ENCODE measurements at places on chromosomes 2 and 18.

- DNase-seq = no peak
- H3K36me3 ChIP-seq = no peaks in the 10 kb centered on the region
- H3K27ac ChIP-seq = no peak overlapping the region
- H3K4me1 ChIP-seq = peaks cover 7% of the 10 kb centered on the region
These were observed 48.9 kb upstream of the IL1RL1 start for GRCh38 chr2:102262216-102263129.

DNA sequence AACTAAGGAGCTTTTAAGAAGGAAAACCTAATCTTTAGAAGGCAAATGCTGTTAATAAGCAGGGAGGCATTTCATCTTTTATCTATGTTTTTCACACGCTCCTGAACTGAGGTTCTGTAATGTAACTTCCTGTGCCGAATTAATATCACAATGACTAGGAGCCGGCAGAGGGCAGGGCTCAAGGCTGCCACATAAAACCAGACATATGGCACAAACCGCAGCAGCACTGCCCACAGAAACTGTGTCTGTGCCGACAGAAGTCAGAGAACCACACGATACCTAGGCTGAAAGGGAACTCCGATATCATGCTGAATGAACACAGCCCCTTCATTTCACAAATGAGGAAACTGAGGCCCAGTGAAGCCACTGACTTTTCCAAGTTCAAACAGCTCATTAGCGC is 112.1 kb downstream of the EIPR1 start:
- no peaks in the 10 kb centered on the region for H3K36me3 ChIP-seq
- no peak for DNase-seq
- H3K4me3 ChIP-seq = no peak overlapping the region
- H3K27ac ChIP-seq = no peak overlapping the region
- H3K27me3 ChIP-seq = no peaks in the 10 kb centered on the region

DNA sequence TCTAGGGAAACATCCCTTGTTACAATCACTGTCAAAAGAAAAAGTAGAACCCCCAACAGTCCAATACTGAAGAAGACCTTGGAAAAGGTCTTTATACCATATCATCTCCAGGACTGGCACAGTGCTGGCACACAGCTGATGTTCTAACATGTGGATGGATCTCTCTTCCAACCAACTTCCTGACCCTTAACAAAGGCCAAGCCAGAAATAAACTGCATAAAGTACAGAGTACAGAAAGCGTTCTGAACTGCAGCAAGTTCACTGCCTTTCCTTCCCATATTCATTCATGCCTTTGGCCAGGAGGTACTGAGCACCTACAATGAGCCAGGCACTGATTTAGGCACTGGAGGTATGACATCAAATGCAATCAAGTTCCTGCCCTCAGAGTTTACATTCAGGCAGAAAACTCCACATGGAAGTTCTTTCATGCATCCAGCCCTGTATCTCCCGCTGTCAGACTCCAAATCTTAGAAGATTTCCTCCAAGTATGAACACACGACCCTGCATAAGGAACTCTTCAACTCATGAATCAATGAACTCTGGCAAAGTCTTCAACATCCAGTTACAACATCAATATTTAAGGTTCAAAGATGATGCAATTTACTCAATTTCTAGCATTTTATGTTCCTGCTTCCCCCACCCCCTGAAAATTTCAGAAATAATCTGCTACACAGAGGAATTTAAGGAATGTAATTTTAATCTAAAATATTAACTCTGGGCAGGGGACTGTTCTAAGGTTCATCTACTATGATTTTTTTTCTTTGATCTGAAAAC is 33.8 kb downstream of the ACVR1 start:
- H3K27me3 ChIP-seq = no peaks in the 10 kb centered on the region
- no peak overlapping the region for H3K27ac ChIP-seq
- H3K36me3 ChIP-seq = no peaks in the 10 kb centered on the region
- DNase-seq = no peak
- peaks cover 29% of the 10 kb centered on the region for H3K4me1 ChIP-seq

- no peak overlapping the region for H3K27ac ChIP-seq
- no peaks in the 10 kb centered on the region for H3K4me1 ChIP-seq
- no peak overlapping the region for H3K4me3 ChIP-seq
These were observed 66.1 kb downstream of the COLEC12 start for GRCh38 chr18:434410-434809.

- no peak overlapping the region for H3K4me3 ChIP-seq
- no peaks in the 10 kb centered on the region for H3K36me3 ChIP-seq
- H3K27me3 ChIP-seq = peaks cover 54% of the 10 kb centered on the region
- no peak for DNase-seq
- no peak overlapping the region for H3K27ac ChIP-seq
These were observed 168.7 kb upstream of the SKOR2 start for GRCh38 chr18:47420130-47420529.

DNA sequence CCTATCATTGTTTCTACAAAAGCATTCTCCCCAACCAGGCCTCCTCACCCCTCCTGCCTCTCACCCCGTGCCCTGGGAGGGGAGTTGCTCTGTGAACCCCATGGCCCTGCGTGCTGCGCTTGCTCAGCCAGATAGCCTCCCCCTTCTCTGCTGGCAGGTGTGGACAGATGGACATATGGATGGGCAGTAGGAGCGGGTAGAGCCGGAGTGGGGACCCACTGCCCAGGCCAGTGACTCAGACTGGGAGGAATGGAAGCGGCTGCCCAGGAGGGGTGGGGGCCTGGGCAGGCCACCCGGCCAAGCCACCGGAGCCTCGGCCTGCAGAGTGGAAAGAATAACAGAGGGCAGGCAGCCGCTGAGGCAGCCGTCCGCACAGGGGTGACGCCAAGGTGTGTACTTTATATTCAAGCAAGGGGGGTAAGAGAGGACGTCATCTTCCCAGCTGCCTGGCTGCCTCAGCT is 8.7 kb downstream of the CYP26B1 start:
- H3K27me3 ChIP-seq = no peaks in the 10 kb centered on the region
- no peaks in the 10 kb centered on the region for H3K36me3 ChIP-seq
- no peak for DNase-seq
- no peak overlapping the region for H3K4me3 ChIP-seq
- peaks cover 6% of the 10 kb centered on the region for H3K4me1 ChIP-seq

GRCh38 chr2:73907840-73908452 is 15.1 kb downstream of the ACTG2 start:
- no peaks in the 10 kb centered on the region for H3K36me3 ChIP-seq
- H3K4me1 ChIP-seq = no peaks in the 10 kb centered on the region
- H3K27ac ChIP-seq = no peak overlapping the region
- DNase-seq = peak; percentile 57
- no peaks in the 10 kb centered on the region for H3K27me3 ChIP-seq

DNA sequence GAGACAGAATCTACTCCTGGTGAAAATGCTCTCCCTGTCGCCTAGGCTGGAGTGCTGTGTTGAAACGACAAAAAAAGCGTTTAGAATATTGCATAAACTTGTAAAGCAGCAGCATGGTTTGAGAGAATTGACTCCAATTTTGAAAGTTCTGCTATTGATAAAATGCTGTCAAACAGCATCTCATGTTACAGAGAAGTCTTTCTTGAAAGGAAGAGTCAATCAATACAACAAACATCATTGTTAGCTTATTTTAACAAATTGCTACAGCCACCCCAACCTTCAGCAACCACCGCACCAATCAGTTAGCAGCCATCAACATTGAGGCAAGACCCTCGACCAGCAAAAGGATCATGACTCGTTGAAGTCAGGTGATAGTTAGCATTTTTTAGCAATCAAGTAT is 6.9 kb downstream of the C2orf76 start:
- H3K36me3 ChIP-seq = no peaks in the 10 kb centered on the region
- no peak overlapping the region for H3K4me3 ChIP-seq
- peaks cover 6% of the 10 kb centered on the region for H3K4me1 ChIP-seq
- no peak for DNase-seq

GRCh38 chr2:55235724-55236538 is 3.4 kb downstream of the RPS27A start:
- peak; percentile 4 for DNase-seq
- H3K4me3 ChIP-seq = no peak overlapping the region
- no peak overlapping the region for H3K27ac ChIP-seq
- H3K36me3 ChIP-seq = peaks cover 77% of the 10 kb centered on the region
- peaks cover 5% of the 10 kb centered on the region for H3K4me1 ChIP-seq
- no peaks in the 10 kb centered on the region for H3K27me3 ChIP-seq

DNA sequence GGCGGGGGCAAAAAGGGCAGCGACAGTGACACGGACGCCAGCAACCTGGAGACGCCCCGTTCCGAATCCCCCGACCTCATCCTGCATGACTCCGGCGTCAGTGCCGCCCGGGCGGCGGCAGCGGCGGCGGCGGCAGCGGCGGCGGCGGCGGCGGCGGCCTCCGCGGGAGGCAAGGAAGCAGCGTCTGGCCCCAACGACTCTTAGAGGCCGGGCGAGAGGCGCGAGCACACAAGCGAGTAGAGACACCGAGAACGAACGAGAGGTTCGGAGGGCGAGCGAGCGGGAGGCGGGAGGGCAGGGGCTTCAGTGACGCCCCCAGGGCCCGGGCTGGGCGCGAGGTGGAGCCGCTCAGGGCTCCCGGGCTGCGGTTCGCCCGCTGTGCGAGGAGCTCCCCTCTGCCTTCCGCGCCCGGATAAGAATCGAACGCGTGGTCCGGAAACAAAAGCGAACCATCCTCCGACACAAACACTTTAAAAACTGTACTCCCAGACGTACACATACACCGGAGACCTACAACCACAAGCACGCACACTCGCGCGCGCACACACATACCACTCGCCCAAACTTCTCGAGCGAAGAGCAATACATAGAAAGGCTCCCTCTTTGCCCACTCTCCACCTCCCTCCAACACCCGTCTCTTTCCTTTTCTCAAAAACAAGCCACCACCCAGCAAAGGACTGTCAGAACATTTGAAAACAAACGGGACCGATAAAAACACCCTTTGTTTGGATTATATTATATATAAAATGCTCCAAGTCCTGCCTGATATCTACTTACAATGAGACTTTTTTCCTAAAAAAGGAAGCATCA is 2.8 kb downstream of the SP9 start:
- no peak overlapping the region for H3K27ac ChIP-seq
- H3K4me1 ChIP-seq = peaks cover 5% of the 10 kb centered on the region
- H3K27me3 ChIP-seq = no peaks in the 10 kb centered on the region
- peak overlapping the region; percentile 73 for H3K4me3 ChIP-seq
- no peaks in the 10 kb centered on the region for H3K36me3 ChIP-seq

GRCh38 chr18:2966560-2966959 is 46.4 kb downstream of the LPIN2 start:
- H3K27me3 ChIP-seq = no peaks in the 10 kb centered on the region
- H3K4me3 ChIP-seq = no peak overlapping the region
- no peak for DNase-seq
- H3K27ac ChIP-seq = no peak overlapping the region

GRCh38 chr2:38224181-38224580 is 148.2 kb upstream of the CYP1B1 start:
- peaks cover 29% of the 10 kb centered on the region for H3K36me3 ChIP-seq
- no peak overlapping the region for H3K4me3 ChIP-seq
- H3K4me1 ChIP-seq = peaks cover 27% of the 10 kb centered on the region
- no peak for DNase-seq
- H3K27ac ChIP-seq = no peak overlapping the region

- H3K27ac ChIP-seq = no peak overlapping the region
- no peak overlapping the region for H3K4me3 ChIP-seq
- no peaks in the 10 kb centered on the region for H3K36me3 ChIP-seq
- no peaks in the 10 kb centered on the region for H3K4me1 ChIP-seq
These were observed 73.5 kb downstream of the GLI2 start for GRCh38 chr2:120809151-120809550.

- no peaks in the 10 kb centered on the region for H3K4me1 ChIP-seq
- H3K4me3 ChIP-seq = no peak overlapping the region
- H3K36me3 ChIP-seq = no peaks in the 10 kb centered on the region
- no peaks in the 10 kb centered on the region for H3K27me3 ChIP-seq
- DNase-seq = no peak
- H3K27ac ChIP-seq = no peak overlapping the region
These were observed 63.4 kb upstream of the SP5 start for GRCh38 chr2:170651624-170652325.

- no peaks in the 10 kb centered on the region for H3K4me1 ChIP-seq
- H3K27me3 ChIP-seq = no peaks in the 10 kb centered on the region
- no peak overlapping the region for H3K4me3 ChIP-seq
These were observed 73.3 kb upstream of the OTOS start for GRCh38 chr2:240213476-240214421.

DNA sequence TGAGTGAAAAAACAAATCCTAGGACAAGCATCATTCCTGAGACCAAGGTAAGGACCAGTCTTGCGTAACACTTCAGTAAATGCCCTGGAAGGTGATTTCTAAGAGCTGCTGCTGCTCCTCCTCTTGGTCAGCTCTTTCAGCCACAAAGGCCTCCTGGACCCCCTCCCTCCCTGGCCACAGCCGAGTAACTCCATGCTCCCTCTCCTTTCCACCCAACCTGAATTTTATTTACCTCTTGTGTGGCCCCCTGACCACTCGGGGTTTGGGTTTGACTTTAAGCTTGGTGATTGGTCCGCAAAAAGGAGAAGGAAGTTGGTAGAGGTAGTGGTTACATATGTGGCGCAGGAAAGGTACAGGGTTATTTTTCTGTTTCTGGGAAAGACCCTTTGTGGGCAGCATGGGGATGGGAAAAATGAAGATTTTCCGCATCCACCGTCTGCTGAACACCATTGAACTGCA is 9.2 kb downstream of the HTRA2 start:
- DNase-seq = no peak
- no peaks in the 10 kb centered on the region for H3K27me3 ChIP-seq
- no peak overlapping the region for H3K4me3 ChIP-seq

DNA sequence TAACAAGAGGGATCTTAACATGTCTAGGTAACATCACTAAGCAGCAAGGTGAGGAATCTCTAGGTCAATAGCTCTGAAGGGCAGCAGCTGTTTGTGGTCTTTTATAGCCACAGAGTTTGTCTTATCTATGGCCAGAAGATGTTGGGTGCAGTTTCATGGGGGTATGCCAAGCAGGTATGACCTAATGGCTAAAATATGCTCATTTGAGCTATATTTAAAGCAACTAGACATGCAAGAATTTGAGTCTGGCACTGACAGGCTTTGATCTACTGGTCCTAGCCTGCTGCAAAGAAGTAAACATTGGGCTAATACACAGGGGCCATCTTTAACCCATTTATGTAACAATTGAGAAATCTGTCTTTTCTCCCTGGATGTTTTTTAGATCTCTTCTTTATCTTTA is 13.9 kb upstream of the UGP2 start:
- H3K4me3 ChIP-seq = no peak overlapping the region
- no peak overlapping the region for H3K27ac ChIP-seq
- H3K4me1 ChIP-seq = peaks cover 12% of the 10 kb centered on the region
- no peaks in the 10 kb centered on the region for H3K27me3 ChIP-seq
- no peaks in the 10 kb centered on the region for H3K36me3 ChIP-seq

DNA sequence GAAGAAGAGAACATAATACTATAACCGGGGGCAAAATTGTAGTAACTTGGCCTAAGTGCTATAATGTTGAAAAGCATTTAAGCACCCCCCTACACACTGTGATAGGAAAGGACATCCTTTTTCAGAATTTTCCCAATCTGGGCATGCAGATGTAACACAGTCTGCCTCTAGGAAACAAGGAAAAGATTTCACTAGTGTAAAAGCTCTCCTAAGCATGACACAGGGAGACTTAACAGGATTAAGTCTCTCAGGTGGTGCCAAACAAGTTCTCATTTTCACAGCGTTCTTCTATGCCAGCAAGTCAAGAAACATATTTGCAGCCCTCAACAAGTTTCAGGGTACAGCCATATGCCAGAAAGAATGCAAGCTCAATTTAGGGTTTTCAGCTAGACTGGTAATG is 53.0 kb downstream of the NCKAP5 start:
- no peaks in the 10 kb centered on the region for H3K27me3 ChIP-seq
- H3K4me3 ChIP-seq = no peak overlapping the region
- DNase-seq = no peak
- H3K36me3 ChIP-seq = no peaks in the 10 kb centered on the region

- peaks cover 16% of the 10 kb centered on the region for H3K4me1 ChIP-seq
- H3K36me3 ChIP-seq = no peaks in the 10 kb centered on the region
- H3K27me3 ChIP-seq = no peaks in the 10 kb centered on the region
- no peak for DNase-seq
These were observed 35.0 kb downstream of the CERS6 start for GRCh38 chr2:168490946-168491605.
